ENCODE measurements at places on chromosomes 2 and 18.

- DNase-seq = no peak
Measured at GRCh38 chr2:211503198-211503597, 946.8 kb downstream of the CPS1 start.

- no peak for DNase-seq
Measured at GRCh38 chr2:197210430-197210829, 100.2 kb downstream of the ANKRD44 start.

- DNase-seq = no peak
Measured at GRCh38 chr18:25423267-25423666, 71.3 kb upstream of the ZNF521 start.

DNA sequence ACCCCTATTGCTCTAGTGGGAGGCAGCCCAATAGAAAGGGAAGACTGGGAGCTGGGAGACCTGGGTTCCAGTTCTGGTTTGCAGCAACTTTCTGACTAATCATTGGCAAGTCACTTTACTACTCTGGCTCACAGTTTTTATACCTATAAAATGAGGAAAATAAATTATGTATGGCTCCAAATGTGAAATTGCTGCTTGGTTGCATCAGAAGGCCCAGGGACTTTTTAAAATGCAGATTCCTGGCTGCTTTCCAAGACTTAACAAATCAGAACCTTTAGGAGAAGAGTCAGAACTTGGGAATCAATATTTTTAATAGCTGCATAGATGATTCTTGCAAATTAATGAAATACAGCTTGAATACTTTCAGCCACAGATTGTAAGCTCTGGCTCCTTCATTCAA, 943.9 kb downstream of the EPHA4 start:
- no peak for DNase-seq

GRCh38 chr18:55385770-55386169, 202.2 kb downstream of the TCF4 start:
- DNase-seq = no peak
